ENCODE measurements at places on chromosomes 5 and 9.

DNA sequence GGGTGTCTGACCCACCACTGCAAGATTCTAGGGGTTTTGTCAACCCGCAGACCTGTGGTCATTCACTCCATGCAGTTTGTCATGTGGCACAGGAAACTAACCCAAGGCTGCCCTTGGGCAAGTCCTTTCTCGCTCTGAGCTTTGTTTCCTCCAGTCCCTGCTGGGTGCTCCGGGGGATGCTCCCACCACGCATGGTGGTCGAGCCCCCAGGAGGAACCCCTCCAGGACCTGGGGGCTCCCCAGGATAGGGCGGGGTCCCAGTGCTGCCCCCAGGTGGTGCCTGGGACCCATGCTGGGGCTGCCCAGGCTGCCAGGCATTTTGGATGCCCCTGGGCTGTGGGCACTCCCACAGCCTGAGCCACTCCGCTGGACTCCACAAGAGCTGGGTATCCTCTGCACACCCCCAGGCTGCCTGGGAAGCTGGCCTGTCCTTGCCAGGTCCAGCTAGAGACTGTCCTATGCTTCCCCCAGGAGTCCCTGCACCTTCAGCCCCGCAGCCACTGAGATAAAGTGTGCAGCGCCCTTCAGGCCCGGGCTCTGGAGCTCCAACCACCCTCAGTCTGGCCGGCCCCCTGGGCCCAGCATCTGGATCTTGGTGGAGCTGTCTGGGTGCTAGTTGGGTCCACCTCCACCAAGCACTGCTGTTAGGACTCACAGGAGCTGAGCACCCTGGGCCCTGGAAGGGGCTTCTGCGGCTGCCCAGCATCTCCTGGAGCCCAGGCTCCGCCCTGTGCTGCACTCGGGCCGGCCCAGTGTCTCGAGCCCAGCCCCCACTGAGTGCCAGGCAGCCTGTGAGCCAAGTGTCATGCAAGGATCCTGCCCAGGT lies 104.3 kb downstream of the PHF2 start:
- DNase-seq, result no peak

DNA sequence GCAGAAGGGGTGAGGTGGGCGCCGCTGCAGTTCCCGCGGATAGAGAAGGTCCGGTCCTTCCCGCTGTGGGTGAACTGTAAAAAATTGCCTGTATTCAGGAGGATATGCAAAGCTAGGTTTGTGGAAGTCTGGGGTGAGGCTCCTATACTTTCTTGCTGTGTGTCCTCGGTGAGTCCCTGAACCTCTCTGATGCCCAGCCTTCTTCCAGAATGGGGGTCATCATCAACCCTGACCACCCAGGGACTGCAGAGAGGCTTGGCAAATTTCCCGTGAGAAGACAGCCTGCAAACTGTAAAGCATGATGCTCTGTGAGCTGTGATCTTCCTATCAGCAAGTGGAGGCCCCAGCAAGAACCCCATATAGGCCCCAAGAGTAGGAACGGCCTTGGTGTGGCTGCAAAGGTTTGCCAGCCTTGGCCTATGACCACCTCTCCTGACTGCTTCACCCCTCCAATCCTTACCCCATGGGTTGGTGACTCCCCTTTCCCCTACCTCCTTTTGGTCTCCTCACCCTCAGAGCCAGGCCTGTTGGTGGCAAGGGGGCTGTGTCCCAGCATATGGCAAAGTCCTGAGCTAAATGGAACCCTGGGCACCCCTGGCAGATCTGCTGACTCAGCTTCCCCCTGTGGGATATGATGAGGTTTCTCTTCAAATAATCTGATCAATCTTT lies 760 bp downstream of the ALDH1B1 start:
- no peak for DNase-seq

- no peak for DNase-seq
Measured at GRCh38 chr5:149002053-149002452, 60.8 kb downstream of the SH3TC2 start.

GRCh38 chr9:12956261-12956660 lies 181.4 kb downstream of the LURAP1L start:
- no peak for DNase-seq

- no peak for DNase-seq
Measured at GRCh38 chr9:121756474-121757280, 105.2 kb downstream of the DAB2IP start.

DNA sequence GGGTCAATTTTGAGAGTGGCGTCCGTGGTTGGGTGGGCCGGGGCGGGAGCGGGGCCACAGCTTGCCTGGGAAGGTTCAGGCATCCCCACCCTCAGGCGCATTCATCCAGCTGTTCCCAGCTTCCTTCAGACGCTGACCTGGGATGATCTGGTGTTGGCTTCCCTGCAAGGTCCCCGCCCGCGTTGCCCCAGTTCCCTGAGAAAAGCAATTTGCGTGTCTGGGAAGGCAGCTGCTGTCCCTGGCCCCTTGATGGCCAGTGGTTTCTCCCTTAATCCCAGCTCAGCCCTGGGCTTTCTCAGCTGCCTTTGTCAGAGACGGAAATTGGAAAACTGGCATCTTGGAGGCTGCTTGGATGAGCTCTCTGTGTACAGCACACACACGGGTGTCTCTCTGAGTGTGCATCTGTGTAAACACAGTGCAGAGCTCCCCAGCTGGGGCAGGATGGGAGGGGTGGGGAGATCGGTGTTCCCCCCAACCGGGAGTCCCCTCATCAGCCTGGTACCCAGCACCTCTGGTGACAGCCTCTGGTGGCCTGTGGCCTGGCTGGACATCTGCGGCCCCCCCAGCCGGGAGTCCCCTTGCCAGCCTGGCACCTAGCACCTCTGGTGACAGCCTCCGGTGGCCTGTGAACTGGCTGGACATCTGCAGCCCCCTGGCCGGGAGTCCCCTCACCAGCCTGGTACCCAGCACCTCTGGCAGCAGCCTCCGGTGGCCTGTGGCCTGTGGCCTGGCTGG lies 94.0 kb downstream of the COL5A1 start:
- no peak for DNase-seq

DNA sequence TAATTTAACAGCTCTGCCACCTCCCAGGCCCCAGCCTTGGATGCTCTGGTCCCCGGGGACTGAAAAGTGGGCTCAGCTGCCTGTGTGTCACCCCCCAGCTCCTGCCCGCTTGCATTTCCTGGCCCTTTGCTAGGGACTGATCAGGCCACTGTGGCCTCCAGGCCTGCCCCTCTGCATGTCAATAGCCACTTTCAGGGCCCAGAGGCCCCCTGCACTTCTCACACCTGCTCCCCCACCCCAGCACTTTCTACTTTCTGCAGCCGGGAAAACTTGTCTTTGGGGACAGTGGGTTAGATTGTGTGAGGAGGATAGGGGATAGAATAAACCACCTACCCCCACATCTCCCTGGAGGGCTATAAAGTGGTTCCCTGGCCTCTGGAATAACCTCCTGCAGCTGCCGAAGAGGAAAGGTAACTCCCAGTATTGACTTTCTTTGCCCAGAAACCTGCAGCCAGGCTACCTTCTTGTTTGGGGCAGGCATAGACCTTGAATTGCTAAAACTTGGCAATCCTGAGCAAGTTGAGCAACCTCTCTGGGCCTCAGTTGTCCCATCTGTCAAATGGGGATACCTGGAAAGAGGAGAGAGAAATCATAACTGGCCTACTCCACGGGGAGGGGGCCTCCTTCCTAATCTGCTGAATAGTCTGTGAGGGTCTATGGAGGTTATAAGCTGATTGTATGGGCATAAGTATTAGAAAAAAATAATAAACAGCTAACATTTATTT lies 7.8 kb downstream of the AIF1L start:
- DNase-seq, result no peak

- DNase-seq, result no peak
Measured at GRCh38 chr5:173736374-173736773, 119.9 kb upstream of the BOD1 start.

GRCh38 chr9:113163001-113163400 lies 12.2 kb downstream of the SLC31A2 start:
- DNase-seq, result no peak

DNA sequence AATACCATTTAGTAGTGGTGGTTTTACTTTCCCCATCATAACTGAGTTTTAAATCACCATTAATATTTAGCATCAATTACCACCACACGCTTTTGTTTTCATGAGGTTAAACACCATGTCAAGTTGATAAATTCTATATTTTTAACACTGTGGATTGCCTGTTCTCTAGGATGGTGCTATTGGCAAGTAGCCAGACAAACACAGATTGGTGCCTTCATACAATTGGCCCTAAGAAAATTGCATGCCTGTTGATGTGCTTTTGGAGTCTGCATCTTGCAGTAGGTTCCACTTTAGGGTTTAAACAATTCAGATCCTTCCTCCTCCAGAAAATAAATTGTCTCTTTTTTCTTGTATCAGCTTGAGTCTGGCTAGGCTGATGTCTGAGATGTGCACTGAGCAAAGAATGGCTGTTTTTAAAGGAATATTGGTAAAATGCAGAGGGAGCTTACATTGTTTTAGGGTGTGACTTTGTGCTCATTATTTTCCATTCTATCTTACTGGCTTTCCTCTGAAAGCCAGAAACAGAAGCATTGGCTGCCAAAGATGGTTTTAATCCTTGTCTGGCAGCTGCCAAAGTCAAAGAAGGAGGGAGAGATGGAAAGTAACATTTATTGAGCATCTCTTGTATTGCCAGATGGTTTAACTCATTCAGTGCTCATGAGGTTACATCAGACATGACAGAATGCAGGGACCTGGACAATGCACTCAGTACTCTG lies 19.6 kb upstream of the MAN2A1 start:
- DNase-seq, result no peak

GRCh38 chr5:159734366-159734765 lies 181.9 kb upstream of the ADRA1B start:
- no peak for DNase-seq

DNA sequence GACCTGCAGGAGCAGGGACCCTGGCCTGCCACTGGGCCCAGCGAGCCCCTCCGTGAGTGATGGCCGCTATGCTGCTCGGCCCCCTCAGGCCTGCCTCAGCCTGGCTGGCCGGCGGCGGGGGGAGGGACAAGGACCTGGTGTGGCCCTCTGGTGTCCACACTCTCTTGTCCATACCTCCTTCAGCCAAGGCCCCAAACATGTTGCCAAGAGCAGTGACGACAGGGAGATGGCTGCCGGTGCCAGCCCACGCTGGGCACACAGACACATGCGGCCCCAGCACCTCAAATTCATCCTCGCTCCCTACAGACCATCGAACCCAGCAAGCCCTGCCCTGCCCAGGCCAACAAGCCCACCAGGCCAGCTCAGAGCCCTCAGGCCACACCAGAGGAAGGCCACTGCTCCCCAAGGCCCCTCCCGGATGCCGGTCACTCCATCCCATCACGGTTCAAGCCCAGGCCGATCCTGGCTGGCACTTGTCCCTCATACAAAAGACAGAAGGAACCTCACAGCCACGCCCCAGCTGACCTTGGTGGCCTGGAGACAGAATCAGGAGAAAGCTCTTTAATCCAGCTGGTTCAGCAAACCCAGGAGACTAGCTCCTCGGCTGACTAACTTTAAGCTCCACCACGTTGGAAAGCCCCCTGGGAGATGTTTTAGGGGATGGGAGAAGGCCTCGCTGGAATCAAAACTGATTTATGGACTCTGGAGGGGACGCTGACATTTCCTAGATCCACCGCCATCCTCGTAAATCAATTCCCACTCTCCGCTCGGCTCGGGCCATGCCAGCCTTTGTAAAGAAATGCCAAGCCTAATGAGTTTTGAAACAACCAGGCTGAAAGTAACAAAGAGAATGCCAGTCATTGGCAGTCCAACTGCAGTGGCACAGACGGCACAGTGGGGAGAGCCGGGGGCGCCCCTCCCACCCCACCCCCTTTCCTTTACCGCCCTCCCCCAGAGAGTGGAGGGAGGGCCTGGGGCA lies 84.9 kb downstream of the VAV2 start:
- DNase-seq, result no peak

DNA sequence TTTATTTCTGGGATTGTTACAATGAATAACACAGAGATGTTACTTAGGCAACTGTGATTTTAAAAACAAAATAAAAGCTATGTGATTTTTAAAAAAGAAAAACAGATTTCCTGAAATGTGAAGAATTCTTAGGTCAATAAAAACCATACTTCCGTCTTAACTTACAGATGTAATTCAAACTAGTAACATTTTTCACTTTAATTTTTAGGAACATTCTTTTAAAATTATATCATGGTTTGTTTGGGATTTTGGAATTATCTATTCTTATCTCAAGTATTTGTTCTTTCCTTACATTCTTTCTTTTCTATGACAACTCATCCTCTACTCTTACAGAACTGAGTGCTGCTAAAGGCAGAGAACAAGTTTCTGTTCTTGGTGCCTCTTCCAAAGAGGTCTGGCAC lies 159.5 kb downstream of the RAPGEF6 start:
- DNase-seq, result no peak

GRCh38 chr9:130825351-130825651 lies 9.8 kb upstream of the ABL1 start:
- DNase-seq, result no peak

DNA sequence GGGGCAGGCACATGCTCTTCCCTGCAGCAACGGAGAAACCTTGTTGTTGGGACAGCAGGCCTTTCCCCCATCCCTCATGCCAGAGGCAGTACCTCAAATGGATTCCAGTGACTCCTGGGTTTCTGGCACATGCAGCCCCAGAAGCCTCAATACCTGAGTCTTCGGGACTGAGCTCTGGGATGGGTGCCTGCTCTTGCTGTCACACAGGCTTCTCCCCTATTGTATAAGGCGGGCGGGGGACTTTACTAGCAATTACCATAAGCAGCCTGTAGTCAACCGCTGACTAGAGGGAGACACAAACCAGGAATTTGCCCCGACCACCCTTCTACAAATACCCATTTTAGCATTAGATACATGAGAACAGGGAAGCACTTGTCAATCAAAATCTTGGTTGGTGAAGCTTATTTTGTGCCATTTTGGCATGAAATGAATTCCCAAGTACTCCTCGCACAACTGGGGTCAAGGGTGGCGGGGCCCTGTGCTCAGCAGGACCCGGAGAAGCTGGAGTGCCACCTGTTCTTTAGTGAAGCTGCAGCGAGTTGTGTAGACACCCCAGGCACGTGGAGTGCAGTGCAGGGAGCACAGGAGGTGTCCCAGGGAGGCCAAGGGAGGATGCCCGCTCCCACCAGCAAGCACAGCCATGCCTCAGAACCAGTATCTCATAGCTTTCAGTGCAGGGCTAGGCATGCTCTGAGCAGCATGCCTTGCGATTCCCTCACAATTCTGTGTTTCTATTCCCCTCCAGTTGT lies 21.2 kb downstream of the S1PR3 start:
- DNase-seq, result no peak

GRCh38 chr9:98104445-98104881 lies 14.6 kb downstream of the TRIM14 start:
- DNase-seq, result no peak

DNA sequence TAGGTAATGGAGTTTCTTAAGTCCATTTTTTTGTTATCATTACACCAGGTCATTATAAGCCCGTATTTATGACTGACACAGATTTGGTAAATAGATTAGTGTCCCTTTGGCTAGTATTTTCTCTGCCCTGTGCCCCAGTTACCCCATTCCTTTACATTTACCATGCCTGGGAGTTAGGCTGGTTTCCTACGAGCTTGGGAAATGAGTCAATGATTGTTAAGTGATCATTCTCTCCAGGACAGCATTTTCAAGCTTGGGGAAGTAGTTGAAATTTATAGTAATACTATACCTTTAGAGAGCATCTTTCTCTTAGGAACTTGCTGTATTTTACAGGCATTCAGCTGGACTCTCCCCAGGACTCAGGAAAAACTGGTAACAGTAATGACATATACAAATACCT lies 573.1 kb downstream of the TLE4 start:
- no peak for DNase-seq

GRCh38 chr5:180799194-180799593 lies 3.4 kb downstream of the MGAT1 start:
- DNase-seq, result no peak

- no peak for DNase-seq
Measured at GRCh38 chr5:5826911-5827310, 404.4 kb downstream of the ICE1 start.
